NCI-H1694 treated with DMSO at 0.1 percent for 48 hours (cell line): ENCODE measurements at places on chromosomes 13 and 19.

DNA sequence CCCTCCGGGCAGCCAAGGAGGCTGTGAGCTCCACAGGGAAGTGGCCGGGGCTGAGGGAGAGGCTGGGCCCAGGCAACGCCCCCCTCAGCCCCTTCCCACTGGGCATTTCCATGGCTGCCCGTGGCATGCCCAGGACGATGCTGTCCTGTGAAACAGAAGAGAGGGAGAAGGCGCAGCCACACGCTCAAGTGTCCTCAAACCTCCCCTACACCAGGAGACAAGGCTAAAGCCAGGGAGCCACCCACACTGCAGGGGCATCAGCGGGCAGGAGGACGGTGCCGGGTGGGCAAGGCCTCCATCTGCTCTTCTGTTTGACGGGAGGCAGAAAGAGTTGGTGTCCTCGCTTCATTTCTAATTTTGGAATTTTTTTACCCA is 14.2 kb upstream of the PROZ start:
- DNase-seq = no peak

DNA sequence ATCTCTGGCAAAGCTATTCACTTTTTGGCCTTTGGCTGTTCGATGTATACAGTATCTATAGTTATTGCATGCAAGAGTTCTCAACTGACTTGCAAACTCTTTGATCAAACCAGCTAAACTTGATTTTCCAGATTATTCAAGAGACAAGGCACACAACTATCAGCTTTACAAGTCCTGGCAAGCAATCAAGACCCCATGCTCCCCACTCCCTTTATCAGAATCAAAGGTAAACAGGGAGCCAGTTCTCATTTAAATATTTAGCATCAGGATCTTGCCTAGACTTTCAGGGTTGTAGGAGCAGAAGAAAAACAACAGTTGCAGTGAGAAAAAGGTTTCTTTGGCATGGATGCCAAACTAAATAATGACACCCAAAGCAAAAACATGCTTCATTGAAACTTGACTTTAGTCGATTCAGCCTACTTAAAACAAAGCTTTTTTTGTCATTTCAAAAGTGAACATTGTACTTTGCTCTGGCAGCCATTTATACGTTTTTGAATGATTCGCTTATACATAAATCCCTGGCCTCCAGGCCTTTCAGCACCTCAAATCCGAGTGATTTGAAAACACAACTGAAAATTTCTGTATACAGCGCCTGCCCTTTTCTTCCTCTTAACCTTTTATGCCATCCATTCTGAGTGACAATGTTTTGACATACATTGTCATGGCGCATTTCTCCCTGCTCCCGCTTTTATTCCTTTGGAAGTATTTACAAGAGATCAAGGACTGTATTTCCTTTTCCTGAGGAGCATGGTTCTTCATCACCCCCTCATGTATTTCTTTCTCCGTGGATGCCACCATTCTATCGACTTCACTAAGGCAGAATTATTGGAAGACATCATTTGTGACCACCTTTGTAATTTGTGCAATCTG is 340.8 kb downstream of the KLF5 start:
- no peak for DNase-seq

DNA sequence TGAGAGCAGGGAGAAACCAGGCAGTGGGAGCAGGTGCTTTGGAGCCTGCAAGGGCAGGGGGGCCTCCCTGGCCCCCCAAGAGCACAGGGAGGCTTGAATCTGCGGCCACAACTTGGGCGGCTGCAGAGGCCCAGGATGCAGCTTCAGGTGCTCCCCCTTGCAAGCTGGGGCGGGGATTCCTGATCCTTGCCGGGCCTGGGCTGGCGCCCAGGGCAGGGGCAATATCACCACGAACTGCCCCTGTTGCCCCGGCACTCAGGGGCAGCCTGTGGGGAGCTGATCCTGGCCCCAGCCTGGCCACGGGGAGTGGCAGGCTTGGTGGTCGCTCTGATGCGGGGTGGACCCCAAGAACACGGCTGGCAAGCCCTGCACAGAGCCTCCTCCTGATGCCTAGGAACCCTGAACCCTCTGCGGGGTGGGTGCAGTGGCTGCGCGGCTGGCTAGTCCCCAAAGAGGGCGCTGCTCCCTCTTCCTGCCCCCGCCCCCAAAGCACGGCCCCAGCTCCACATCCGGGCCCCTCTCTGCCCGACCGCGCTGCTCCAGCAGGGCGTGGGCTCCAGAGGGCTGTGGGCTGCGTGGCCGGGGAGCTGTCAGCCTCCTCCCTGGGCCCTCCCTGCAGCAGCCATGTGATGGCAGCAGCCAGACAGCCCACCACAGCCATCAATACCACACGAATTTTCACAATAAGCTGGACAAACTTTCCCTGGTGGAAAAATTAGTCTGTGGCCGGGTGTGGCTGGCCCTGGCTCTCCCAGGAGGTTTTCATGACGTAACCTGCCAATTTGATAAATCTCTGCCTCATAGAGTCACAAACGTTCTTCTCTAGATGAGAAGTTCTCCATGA is 21.0 kb downstream of the TNFSF9 start:
- DNase-seq = no peak

DNA sequence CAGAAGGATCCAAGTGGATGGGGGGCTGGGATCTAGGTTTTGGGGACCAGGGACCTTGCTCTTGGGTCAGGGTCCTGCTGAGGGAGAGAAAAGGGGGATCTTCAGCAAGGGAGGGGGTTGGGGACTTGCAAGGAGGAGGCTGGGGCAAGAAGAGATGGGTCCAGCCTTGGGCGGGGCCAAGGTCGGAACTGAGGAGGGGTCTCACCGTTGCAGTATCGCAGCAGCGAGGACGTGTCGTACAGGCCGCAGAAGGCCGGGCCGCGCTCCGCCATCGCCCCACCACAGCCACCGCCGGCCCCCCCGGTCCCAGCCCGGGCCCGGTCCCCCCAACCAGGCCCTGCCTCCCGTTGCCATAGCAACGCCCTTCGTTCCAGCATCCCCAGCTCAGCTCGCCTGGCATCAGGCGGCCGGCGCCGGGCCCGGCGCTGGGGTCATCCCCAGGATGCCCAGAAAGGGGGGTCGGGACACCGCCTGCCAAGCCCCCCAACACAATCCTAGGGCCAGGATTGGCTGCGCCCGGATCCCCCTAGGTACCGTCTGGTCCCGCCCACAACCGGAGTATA is 6.0 kb upstream of the EML2 start:
- no peak for DNase-seq

DNA sequence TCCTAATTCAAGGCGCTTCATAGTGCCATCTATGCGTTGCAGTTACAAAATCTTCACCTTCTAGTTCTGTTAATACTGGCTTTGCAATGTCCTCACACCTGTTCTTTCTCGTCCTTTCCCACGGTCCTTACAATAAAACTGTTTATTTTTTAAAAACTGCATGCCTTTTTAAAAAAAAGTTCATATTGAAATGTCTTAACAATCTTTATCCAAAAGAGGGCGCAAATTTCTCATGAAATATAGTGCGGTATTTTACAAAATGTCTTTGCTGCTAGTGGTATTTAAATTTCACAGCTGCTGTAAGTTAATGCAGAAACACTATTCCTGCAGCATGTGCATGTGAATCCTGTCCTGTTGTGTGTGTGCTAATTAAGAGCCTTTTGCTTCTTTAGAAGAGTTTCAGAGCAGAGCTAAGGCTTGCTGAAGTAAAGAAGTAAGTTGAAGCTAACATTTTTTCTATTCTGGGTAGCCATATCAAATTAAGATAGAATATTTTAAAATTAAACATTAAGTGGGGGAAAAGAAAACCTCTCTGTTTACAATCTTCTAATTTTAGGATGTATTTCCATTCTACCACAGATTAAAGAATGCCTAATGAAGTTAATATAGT is 15.8 kb upstream of the CLDN10 start:
- DNase-seq = peak; percentile 48

- no peak for DNase-seq
Measured at GRCh38 chr19:13621413-13621812, 115.1 kb upstream of the CACNA1A start.

- DNase-seq = no peak
Measured at GRCh38 chr13:29281932-29282495, 313.5 kb downstream of the SLC7A1 start.

DNA sequence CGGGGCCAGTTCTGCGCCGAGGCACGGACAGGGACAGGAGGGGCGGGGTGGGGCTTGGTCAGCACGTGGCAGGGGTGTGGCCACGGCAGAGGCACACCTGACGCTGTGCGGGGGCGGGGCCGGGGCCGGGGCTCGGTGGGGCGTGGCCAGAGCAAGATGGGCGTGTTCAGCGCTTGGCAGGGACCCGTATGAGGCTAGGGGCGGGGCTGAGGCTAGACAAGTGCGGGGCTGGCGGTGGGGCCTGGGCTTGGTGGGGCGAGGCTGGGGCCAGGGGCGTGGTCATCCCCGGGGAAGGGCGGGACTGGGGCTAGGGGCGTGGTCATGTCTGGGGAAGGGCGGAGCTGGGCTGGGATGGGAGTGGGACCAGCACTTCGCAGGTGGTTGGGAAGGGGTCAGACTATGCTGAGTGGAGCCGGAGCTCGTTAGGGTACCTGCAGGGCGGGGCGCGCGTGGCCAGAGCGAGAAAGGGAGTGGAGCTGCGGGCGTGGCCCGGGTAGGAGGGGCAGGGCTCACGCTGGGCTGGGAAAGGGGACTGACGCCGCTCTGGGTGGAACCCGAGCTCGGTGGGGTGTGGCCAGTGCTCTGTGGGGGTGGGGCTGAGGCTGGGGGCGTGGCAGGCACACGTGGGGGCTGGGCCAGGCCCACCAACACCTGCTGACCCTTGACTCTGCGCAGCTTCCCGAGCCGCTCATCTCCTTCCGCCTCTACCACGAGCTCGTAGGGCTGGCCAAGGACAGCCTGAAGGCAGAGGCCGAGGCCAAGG is 12.8 kb downstream of the POLR2E start:
- peak; percentile 9 for DNase-seq

GRCh38 chr19:16085115-16085514 is 8.8 kb downstream of the TPM4 start:
- no peak for DNase-seq

DNA sequence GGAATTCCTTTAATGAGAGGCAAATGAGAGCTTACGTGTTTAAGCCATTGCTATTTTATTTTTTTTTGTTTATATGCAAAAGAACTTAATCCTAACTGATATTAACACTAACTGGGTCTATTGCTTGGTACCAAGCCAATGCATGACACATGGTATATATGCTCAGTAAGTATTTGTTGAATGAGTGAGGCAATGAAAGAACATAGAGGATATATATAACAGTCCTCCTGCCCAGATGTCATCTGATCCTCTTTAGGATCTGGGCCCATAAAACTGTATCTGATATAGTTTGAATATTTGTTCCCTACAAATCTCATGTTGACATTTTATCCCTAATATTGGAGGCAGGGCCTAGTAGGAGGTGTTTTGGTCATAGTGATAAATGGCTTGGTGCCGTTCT is 13.0 kb upstream of the ALOX5AP start:
- no peak for DNase-seq

DNA sequence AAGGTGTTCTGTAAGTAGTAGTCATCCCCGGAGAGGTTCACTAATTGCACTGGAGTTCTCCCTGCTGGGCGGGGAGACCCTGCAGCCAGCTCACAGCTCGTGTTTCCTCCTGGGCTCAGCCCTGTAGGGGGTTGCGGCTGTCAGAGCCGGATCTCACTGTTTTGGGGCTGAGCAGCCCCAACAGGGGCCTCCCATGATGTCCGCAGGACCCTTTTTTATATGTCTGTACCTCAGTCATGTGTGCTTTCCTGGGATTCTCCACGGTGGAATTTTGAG is 130.2 kb upstream of the MCF2L start:
- no peak for DNase-seq

DNA sequence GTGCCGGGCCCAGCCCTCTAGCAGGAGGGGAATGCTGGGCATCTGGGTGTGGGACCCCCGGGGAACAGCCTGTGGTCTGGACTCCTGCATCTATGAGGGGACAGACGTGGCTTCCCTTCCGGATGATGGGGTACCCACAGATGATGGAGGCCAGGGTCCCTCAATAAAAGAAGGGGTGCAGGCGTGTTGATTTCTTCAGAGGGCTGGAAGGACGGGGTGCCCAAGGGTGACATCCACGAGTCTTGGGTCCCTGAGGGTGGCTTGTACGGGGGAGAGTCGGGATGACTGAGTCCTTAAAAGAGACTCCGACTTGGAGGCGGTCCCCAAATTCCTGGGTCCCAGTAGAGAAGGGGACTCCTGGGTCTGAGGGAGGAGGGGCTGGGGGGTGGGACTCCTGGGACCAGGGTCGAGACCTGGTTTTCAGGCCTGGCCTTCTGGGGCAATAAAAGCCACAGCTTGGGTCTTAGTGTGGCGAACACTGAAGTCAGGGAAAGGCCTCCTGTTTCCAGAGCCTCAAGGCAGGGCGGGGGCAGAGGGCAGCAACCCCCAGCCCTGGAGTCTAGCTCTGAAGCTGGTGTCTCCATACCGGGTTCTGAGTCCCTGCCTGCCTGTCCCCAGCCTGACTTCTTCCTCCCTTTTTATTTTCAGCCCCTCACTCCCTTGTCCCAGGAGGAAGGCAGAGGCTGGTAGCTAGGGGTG is 459 bp upstream of the GRIN2D start:
- no peak for DNase-seq

GRCh38 chr19:6298413-6298812 is 18.6 kb upstream of the MLLT1 start:
- no peak for DNase-seq

DNA sequence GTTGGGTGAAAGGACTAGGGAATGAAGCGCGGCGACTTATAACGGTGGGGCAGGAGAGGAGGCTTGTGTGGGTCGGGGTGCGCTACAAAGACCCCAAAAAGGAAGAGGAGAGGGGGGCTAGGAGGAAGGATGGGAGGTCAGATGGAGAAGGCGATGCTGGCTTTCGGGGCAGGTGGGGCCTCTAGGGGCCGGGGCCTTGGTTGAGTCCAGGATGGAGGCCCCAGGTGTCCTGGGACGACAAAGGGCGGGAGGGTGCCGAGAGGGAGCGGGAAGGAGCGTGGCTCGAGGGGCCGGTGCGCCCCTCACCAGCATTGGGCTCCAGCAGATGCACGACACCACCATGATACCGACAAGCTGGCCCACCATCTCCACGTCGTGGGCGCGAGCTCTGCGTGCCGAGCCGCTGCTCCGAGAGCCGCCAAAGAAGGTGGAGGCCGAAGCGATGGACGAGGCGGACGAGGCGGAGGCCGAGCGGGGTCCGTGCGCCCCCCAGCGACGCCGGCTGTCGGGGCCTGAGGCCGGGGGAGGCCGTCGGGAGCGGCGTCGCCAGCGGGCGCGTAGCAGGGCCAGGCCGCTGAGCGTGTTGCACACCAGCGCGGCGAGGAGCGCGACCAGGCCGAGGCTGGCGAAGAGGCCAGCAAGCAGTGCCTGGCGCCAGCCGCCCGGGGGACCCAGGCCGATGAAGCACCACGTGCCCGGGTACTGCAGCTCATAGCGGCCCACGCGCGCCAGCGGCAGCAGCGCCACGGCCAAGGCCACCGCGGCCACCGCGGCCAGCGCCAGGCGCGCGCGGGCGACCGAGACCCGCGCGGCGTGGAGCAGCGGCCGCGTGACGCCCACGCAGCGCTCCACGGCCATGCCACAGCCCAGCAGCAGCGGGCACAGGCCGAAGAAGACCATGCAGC is 1.8 kb downstream of the PTGER1 start:
- no peak for DNase-seq

GRCh38 chr13:30847650-30848307 is 58.3 kb upstream of the MEDAG start:
- no peak for DNase-seq

DNA sequence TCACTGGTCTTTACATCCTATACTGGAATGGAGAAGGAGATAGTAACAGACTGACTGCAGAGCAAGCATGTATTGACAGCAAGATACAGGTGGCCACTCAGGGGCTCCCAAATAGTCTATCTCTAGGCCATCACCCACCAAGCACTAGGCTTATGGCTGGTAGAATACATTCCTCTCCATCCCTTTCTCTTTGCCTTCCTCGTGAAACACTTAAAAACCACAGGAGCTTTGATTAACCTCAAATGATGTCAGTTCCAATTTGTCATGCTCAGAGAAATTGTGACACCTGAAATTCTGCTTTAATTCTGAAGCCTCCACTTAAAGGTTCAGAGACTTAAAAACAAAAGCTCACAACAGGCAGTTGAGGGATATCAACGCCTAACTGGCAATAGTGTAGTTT is 17.2 kb downstream of the ENOX1 start:
- no peak for DNase-seq
